RWPE1 (cell line): ENCODE measurements at places on chromosomes 1 and 21.

DNA sequence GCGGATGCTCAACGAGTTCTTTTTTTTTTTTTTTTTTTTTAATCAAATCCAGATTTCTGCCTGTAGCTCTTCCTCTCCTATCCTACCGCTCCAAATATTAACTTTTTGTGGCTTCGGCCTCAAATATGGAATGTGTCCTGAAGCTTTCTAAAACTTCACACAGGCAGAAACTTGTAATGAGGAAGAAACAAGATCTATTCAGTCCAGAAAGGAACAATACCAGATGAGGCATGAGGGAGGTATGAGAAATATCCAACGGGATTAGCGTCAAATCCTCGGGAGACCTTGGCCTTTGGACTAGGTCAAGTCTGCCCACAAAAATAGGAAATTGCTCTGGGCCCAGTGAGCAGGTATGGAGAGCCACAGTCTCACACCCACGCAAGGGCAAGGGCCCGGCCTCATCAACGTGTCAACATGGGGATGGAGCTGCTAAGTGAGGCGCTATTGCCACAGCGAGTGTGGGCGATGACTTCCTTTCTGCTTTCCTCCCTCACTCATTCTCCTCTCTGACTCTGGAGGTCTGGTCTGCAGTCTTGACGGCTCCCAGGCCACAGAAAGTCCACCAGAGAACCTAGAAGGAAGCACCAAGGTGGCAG is 66.6 kb downstream of the BCAR3 start:
- peak; percentile 82 for DNase-seq

GRCh38 chr1:90357995-90358394 is 359.1 kb downstream of the BARHL2 start:
- no peak for DNase-seq

- DNase-seq: no peak
Measured at GRCh38 chr21:36968976-36969375, 2.5 kb upstream of the HLCS start.

GRCh38 chr1:110150330-110151174 is at the start of gene SLC6A17:
Gene SLC6A17, plus strand, starts transcription at chr1:110150494. Its CDS starts 16,436 bp downstream, at chr1:110166930.
- peak; percentile 74 for DNase-seq

- peak; percentile 28 for DNase-seq
Measured at GRCh38 chr1:155504207-155504606, 58.4 kb downstream of the ASH1L start.

DNA sequence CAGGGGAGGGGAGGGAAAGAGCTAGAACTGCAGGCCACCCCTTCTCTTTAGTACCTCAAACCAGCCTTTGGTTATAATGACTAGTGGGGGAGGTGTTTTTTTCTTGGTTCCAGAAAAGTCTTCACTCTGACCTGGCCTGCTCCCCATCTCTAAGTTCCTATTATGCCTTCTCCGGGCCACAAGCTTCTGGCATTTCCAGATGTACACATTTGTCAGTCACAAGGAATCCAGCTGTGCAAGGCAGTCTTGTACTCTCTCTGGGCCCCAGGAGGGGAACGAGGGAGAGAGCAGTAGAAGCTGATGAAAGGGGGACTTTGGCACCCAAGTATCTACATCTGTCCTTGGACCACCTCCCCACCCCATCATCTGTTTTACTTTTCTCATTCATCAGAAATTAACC is 2.7 kb upstream of the FALEC start:
- no peak for DNase-seq

DNA sequence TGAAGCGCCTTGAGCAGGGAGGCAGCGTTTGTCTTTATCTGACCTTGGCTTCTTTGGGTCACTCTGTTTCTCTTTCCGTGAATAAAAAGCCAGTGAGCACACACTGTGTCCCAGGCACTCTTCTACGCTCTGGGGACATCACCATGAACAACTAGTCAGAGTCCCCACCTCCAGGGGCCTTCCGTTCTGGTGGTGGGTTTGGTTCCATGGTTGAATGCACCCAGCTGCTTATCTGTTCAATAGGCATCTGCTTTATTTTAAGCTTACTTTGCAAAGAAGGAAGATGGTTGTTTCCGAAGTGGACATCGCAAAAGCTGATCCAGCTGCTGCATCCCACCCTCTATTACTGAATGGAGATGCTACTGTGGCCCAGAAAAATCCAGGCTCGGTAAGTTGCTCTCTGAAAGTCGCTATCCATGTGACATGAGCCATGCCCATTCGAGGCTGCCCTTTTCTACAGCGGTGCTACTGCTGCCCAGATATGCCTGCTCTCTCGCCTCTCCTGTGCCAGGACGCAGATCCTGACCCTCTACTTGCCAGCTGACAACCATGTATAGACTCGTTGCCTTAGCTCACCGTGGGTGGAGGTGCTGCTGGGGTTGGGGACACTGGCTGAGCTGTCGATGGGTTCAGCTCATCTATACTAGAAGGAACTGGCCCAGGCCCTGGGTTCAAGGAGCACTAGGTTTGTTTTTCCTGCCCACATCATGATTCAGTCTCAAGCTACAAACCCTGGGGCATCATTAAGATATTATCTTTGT is 5.9 kb downstream of the MX1 start:
- DNase-seq: no peak

GRCh38 chr1:225406976-225407725 is 20.7 kb downstream of the LBR start:
- no peak for DNase-seq

DNA sequence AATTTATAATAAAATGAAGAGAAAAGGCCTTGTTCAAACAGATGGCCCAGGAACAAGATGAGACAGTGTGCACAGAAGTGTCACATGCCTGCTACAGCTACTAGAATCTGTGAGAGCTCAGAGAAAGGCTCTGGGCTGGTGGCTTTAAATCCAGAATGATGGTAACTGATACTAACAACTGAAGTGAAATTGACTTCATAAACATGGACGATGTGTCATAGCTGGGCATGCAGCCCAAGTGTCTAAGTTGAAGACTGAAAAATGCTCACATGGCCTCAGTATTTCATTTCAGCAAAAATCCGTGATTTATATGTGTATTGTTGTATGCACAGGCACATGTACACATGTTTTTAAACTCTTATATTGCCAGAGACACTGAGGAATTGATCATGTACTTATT is 208.3 kb upstream of the RUNX1 start:
- peak; percentile 69 for DNase-seq

DNA sequence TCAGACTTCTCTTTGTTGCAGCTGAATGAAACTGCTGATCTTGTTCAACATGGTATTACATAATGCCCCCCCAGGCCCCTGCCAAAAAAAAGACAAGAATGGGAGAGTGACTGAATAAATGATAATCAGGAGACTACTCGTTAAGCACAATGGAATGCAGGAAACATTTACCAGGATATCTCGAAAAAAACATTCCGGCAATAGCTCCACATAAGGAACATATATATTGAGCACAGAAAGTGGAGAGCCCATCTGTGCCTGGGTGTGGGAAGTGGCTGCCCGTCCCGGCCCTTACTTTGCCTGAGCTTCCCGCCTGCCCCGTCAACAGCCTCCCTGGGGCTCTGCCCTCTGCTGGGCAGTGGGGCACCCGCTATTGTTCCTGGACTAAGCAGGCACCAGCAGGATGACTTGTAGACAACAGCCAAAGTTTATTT is 13.3 kb downstream of the TRIM11 start:
- DNase-seq: no peak

- no peak for DNase-seq
Measured at GRCh38 chr1:40318970-40319621, 2.0 kb upstream of the COL9A2 start.

- DNase-seq: peak; percentile 3
Measured at GRCh38 chr1:58084266-58084665, 462.3 kb downstream of the OMA1 start.
